ENCODE measurements at places on chromosomes 4 and X.

GRCh38 chr4:113476800-113477199, 284.7 kb downstream of the CAMK2D start:
- no peak for DNase-seq

DNA sequence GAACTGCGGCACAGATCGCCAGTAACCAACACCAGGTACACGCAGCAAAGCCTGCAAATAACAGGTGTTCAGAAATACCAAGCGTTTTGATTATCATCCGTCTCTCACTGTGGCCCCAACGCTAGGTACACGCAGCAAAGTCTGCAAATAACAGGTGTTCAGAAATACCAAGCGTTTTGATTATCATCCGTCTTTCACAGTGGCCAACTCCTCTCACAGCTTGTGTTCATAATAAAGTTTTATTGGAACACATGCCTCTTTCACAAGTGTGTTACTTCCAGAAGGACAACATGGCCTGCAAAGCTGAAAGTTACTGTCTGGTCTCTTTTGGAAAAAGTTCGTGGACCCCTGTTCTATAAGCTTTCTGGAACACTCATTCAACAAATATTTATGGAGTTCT, 153.1 kb downstream of the AFAP1 start:
- no peak for DNase-seq

DNA sequence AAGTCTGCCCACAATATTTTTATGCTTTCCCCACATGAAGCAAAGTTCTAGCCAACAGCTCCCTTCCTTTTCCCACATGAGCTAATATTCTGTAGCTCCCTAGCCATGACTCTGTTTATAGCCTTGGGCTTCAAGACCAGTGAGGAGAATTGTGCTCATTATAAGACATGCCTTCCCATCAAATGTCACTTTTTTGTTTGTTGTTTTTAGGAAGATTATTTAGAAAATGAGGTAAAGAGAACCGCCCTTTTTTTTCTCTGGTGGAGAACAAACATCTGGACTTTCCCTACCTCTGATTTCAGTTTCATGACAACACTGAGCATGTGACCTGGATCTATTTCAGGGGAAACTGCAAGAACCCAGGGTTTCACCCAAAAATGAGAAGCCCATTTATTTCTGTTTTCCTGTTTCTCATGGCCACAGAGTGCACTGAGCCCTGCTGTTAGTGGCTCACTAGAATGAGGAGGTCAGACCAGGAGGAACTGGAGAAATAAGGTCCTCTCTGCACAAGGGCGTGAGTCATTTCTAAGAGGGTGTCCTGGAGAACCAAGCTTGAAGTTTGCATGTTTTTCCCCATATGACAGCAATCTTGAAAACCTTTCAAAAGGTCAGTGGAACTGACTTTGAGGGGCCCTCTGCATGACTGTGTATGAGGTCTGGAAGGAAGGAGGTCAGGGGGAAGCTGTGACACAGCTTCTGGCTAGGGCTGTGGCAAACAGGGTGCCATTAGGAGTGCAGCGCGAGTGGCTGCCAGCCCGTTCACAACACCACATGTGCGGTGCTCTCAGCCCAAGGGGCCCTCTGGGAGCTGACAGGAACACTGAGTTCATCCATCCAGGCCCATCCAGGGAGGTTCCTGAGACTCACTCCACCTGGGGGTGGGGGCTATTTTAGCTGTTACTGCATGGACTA, 55.2 kb downstream of the CHST7 start:
- DNase-seq, result no peak

- DNase-seq, result no peak
Measured at GRCh38 chrX:38893441-38893840, 92.2 kb downstream of the MID1IP1 start.

GRCh38 chr4:3477750-3478430, 14.8 kb downstream of the DOK7 start:
- peak; percentile 69 for DNase-seq

DNA sequence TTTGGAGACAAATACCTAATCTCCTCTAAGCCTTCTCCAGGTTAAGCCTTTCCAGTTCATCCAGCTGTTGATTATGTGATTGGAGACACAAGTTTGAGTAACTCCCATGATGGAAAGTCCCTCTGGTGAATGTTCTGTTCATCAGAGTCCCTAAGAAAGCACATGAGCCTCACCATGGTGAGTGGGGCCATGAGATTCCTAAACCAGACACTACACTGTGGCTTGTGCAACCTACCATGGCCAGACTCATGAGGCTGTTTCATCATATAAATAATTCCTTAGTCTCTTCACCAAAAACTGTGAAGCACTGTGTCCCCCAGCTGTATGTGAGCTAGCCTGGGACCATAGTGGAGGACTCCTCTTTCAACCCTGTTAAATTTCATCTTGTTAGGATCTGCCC, 14.4 kb downstream of the PKD2 start:
- no peak for DNase-seq

DNA sequence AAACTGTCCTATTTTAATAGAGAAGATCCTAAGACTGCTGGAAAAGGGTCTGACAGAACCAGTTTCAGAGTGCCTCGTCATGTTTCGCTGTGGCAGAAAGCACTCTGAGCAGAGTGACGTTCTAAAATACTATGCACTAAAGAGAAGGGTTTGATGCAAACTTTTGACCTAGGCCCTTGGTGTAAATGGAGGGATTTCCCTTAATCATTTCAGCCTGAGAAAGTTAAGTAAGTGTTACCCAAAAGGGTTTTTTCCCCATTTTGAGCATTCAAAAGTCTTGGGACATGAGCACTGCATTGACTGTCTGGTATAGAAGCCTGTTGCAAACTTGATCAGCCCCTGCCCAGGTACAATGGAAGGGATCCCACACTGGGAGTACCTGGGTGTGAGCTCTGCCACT, 157.5 kb upstream of the ATOH1 start:
- no peak for DNase-seq

DNA sequence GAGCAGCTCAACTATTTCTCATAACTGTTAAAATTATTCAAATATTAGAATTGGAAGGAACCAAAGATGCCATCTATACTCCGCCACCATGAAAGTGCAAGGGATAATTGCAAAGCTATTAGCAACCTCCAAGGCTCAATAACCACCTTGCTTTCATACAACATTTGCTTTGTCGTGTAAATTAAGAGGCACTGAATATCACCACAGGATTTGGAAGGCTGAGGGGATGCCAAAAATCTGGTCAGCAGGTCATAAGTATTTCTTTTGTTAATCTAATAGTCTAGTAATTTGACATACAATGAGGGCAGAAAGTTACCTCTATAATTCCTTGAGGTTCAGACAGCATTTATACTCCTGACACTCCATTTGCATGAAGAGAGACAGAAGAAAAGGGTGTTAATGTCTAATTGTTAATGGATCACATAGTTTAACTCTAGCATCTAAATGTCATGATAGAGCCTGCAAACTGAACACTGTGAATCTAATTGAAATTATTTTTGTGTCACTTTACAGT, 200.9 kb upstream of the DIAPH2 start:
- DNase-seq, result no peak

DNA sequence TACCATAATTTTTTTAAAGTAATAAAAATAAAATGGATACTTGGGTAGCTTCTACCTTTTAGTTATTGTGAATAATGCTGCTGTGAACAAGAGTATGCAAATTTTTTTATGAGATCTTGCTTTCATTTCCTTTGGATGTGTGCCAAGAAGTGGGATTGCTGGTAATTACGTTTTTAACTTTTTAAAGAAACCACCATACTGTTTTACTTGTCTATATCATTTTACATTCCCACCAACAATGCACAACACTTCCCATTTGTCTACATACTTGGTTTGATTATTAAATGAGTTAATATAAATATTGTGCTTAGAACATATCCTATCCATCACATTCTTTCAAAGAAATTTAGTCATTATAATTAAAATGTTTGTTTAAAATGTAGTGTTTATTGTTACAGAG, 3.9 kb upstream of the SULT1B1 start:
- no peak for DNase-seq

GRCh38 chrX:153732401-153732800, 7.7 kb downstream of the ABCD1 start:
- no peak for DNase-seq

DNA sequence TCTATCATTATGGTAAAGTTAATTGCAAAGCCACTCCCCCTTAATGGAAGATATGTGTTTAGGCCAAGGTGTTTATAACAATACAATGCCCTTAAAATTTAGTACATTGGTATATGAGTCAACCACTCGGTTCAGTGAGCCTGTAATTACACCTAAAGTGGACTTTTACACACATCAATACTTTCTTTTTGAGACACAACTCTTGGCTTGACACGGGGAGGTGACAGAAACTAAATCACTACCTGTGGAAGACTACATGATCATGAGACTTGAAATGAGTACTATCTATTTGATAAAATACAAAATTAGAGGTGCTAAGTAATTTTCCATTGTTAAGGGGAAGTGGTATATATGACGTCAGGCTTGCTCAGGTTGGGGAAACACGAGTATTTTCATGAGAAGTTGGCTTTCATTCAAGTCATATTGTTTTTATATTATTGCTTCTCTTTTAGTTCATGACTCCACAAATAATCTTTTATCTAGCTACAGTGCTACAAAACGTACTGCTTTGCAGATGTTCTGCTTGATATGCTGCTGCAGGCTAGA, 918.3 kb downstream of the ARAP2 start:
- DNase-seq, result no peak

DNA sequence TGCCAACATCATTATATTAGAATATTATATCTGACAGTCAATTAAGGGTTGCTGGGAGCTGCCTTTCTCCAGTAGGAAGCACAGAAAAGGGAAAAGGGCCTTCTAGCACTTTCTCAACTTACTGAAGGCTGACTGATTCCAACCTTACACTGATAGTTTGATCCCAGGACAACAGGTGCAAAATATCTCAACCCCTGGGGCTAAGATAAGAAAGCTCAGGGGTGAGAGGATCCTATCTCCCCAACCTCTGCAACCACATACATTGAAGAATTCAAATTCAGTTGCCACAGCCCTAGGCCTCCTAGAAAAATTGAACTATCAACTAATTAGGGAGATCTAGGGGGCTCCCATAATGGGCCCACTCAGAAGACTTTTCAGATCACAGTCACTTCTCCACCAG, 179.1 kb upstream of the GPRIN3 start:
- DNase-seq, result no peak

GRCh38 chrX:148933881-148934280, 433.5 kb downstream of the AFF2 start:
- no peak for DNase-seq

GRCh38 chr4:165301833-165302232, 25.6 kb upstream of the MSMO1 start:
- DNase-seq, result no peak

DNA sequence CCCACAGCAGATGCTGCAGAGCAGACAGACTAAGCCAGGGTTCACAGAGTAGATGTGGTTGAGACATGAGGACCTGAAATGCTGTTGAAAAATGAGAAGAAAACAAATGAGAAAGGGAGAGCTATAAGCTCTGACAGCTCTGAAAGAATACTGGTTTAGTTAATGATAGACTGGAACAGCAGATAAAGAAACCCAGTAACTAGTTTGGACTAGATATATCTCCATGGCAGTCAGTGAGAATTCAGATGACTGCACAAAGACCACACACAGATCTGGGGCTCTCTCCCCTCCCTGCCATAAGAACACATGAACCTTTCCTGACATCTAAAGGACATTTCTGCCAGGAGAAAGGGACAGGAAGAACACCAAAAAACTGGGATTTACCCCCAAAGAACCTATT, 8.2 kb downstream of the NAA11 start:
- no peak for DNase-seq

- no peak for DNase-seq
Measured at GRCh38 chr4:38193236-38193863, 233.2 kb downstream of the PTTG2 start.

GRCh38 chrX:142095651-142096245, 109.3 kb downstream of the MAGEC2 start:
- DNase-seq, result no peak

DNA sequence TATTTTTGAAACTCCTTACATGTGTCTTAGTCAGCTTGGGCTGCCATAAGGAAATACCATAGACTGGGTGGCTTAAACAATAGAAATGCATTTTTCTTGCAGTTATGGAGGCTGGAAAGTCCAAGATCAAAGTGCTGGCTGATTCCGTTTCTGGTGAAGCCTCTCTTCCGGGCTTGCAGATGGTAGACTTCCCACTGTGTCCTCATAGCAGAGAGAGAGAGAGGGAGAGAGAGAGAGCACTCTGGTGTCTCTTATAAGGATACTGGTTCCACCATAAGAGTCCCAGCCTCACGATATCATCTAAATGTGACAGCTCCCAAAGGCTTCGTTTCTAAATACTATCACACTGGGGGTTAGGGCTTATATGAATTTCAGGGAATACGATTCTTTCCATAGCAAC, 39.7 kb downstream of the ENPEP start:
- no peak for DNase-seq

DNA sequence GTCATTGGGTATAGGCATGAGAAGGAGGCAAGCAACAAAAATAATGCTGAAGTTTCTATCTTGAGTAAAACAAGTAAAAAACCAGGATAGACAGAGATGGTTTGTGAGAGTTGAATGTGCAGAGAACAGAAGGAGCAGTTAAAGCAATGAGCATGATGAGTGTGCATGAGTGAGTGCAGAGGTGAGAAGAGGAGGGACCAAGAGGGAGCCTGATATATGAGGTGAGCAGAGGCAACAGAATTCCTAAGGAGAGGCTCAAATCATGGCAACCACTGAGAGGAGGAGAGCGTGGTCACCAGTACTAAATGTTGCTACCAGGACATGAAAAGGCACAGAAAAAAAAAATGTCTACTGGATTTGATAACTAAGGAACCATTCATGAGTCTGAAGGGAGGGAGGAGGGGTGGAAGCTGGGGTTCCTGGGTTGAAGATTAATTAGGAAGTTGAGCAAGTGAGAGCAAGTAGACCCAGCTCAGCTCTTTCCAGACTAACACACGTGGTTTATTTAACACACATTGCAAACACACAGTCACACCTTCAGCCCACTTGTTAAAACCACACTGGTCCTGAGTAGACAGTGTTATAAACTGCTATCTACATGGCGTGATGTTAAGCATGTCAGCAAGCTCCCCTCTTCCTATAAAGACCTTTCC, 69.0 kb upstream of the IQCM start:
- DNase-seq, result no peak

DNA sequence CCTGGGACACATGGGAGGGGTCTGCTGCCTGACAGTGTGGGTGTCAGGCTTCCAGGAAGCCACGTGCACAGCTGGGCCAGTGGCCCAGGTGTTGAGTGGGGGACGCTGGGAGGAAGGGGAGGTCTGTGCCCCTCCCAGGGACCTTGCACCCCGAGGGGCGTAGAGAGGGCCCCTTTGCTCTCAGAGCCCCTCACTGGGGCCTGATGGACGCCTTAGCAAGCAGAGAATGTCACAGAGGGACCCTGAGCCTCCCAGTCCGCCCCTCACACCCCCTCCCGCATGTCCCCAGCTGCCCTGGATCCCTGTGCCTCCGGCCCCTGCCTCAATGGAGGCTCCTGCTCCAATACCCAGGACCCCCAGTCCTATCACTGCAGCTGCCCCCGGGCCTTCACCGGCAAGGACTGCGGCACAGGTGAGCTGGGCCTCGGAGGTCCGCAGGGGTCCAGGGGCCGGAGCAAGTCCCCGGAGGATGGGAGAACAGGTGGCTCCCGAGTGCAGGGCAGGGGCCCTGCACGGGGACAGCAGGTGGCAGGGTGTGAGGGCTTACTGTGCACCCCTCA, 2.1 kb downstream of the HGFAC start:
- no peak for DNase-seq

- DNase-seq, result no peak
Measured at GRCh38 chrX:120023259-120023658, 54.2 kb downstream of the RHOXF2B start.

- no peak for DNase-seq
Measured at GRCh38 chr4:162770761-162771490, 395.8 kb downstream of the NAF1 start.
